ENCODE measurements at places on chromosomes 12 and 14. TPM values are rescaled to one million over a fixed set of nuclear protein-coding genes. Genes with fewer than 3 reads are reported as not detected.
A peak's percentile ranks its signal among the peaks of the same experiment; 100 is the strongest.

GRCh38 chr14:95832012-95832411, 44.6 kb upstream of the TUNAR start:
- H3K27ac ChIP-seq = no peak overlapping the region
- H3K4me3 ChIP-seq = no peak overlapping the region
- no peak for DNase-seq
- H3K4me1 ChIP-seq = no peaks in the 10 kb centered on the region

GRCh38 chr12:57000393-57000792, 6.0 kb downstream of the ZBTB39 start:
- H3K27me3 ChIP-seq = no peaks in the 10 kb centered on the region

DNA sequence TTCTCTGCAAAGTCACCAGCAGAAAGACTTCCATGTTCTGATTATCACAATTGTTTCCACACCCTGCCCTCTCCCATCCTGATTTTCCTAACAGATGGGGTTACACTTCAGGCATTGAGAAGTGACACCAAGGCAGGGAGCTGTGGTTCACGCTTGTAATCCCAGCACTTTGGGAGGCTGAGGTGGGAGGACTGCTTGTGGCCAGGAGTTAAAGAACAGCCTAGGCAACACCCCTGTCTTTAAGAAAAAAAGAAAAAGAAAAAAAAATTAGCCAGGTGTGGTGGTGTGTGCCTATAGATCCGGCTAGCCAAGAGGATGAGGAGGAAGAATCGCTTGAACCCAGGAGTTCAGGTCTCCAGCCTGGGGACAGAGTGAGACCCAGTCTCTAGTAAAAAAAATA, 5.2 kb downstream of the PPP1CC start:
- no peak for DNase-seq
- H3K4me3 ChIP-seq = no peak overlapping the region
- H3K27me3 ChIP-seq = no peaks in the 10 kb centered on the region
- no peaks in the 10 kb centered on the region for H3K36me3 ChIP-seq
- H3K4me1 ChIP-seq = peaks cover 26% of the 10 kb centered on the region
- no peak overlapping the region for H3K27ac ChIP-seq

The CDH24 gene
- total RNA-seq = 4.9 TPM

- no peaks in the 10 kb centered on the region for H3K36me3 ChIP-seq
- no peak for DNase-seq
- H3K4me3 ChIP-seq = no peak overlapping the region
- H3K27me3 ChIP-seq = no peaks in the 10 kb centered on the region
- H3K27ac ChIP-seq = no peak overlapping the region
- no peaks in the 10 kb centered on the region for H3K4me1 ChIP-seq
These were observed 212.4 kb upstream of the FLRT2 start for GRCh38 chr14:85317491-85318021.

- no peaks in the 10 kb centered on the region for H3K27me3 ChIP-seq
- H3K36me3 ChIP-seq = no peaks in the 10 kb centered on the region
- no peaks in the 10 kb centered on the region for H3K4me1 ChIP-seq
- no peak overlapping the region for H3K27ac ChIP-seq
- H3K4me3 ChIP-seq = no peak overlapping the region
These were observed 313.6 kb upstream of the LMO3 start for GRCh38 chr12:16919551-16919950.

The ZNF664 gene
- 58.6 TPM for total RNA-seq

- no peak overlapping the region for H3K27ac ChIP-seq
- no peak for DNase-seq
- H3K4me3 ChIP-seq = no peak overlapping the region
- H3K36me3 ChIP-seq = no peaks in the 10 kb centered on the region
- no peaks in the 10 kb centered on the region for H3K4me1 ChIP-seq
These were observed 672.4 kb upstream of the FLRT2 start for GRCh38 chr14:84857571-84857970.

The RASSF8 gene
- 60.3 TPM for total RNA-seq

The MUCL1 gene
- 1.1 TPM for total RNA-seq

The IQSEC3 gene
- 0.91 TPM for total RNA-seq

DNA sequence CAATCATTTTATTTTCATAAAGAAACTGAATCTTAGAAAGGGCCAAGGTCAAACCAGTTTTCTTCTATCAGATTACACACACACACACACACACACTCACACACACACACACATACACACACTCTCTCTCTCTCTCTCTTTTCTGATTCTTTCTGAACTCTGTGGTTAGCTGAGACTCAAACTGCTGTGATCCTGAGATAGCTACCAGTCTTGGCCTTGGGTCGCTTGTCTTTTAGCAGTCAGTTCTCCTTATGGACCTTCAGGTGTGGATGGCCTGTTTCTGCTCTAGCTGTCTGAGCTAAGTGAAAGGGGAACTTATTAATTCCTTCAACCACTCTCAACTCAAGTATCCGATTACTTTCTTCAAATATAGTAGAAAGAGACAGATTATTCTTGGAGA, 145.1 kb downstream of the GRIP1 start:
- no peaks in the 10 kb centered on the region for H3K27me3 ChIP-seq
- no peaks in the 10 kb centered on the region for H3K36me3 ChIP-seq
- DNase-seq = no peak
- no peak overlapping the region for H3K4me3 ChIP-seq
- H3K4me1 ChIP-seq = no peaks in the 10 kb centered on the region

- DNase-seq = no peak
- no peaks in the 10 kb centered on the region for H3K36me3 ChIP-seq
- H3K4me1 ChIP-seq = no peaks in the 10 kb centered on the region
- H3K4me3 ChIP-seq = no peak overlapping the region
These were observed 34.6 kb upstream of the NFKBIA start for GRCh38 chr14:35438910-35439713.

- no peaks in the 10 kb centered on the region for H3K27me3 ChIP-seq
- no peaks in the 10 kb centered on the region for H3K4me1 ChIP-seq
- no peaks in the 10 kb centered on the region for H3K36me3 ChIP-seq
- no peak for DNase-seq
- no peak overlapping the region for H3K4me3 ChIP-seq
- H3K27ac ChIP-seq = no peak overlapping the region
These were observed 6.1 kb downstream of the EDDM3B start for GRCh38 chr14:20774258-20774824.

The SMCO3 gene
- total RNA-seq = not detected

DNA sequence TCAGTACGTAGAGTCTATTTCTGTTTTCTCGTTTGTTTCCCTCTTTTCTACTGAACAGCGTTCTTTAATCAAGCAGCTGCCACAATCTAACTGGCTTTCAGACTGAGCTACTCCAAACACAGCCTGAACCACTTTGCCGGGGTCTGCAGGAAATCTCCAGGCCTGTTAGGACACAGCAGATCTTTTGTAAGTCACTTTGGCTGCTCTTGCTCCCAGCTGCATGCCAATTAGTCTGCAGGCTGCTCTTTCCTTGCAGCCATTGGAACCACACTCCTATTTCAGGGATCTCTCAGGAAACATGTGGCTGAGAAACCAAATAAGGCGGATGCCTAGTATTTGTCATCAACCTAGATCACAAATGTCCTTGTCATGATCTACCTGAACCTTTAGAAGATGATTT, 73.6 kb downstream of the TMTC1 start:
- H3K4me3 ChIP-seq = no peak overlapping the region
- peak overlapping the region; percentile 26 for H3K27ac ChIP-seq

DNA sequence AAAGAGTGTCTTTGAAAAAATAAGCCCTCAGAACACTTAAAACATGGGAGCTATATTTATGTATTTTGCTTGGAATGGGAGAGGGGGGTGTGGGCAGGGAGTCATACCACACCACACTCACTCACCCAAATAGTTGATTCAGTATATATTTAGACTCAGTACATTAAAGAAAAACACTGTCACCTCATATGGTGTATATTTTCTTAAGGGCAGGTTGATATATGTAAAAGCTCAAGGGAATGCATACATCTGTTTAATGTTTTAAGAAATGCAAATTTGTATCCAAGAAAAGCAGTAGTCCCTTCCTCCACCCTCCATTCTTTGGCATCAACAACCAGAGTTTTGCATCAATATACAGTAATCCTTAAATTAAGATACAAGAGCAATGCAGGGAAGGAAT, 1.4 kb downstream of the NFYB start:
- H3K4me1 ChIP-seq = peaks cover 8% of the 10 kb centered on the region
- H3K36me3 ChIP-seq = no peaks in the 10 kb centered on the region
- H3K27me3 ChIP-seq = no peaks in the 10 kb centered on the region
- H3K27ac ChIP-seq = no peak overlapping the region
- H3K4me3 ChIP-seq = peak overlapping the region; percentile 72
- no peak for DNase-seq

DNA sequence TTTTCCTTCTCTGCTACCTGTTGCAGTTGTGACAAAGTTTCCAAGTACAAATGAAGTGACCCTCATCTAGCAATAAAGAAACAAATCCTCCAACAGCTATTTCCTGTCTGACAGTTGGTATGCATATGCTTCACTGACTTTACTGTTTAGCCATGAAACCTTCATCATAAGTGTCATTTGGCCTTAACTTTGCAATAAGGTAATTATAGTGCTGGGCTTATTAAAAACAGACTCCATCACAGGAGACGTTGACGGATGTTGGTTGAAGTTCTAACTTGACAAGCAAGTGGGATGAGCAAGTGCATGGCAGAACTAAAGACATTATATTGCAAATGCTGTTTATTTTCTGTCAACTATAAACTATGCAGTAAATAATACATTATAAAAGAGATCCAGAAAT, 425.2 kb downstream of the RPS29 start:
- no peaks in the 10 kb centered on the region for H3K36me3 ChIP-seq
- no peaks in the 10 kb centered on the region for H3K4me1 ChIP-seq
- H3K27me3 ChIP-seq = no peaks in the 10 kb centered on the region
- no peak overlapping the region for H3K27ac ChIP-seq

The SLC6A13 gene
- total RNA-seq = 6.1 TPM

The AKAP5 gene
- total RNA-seq = 0.67 TPM

The NR4A1 gene
- 1,464 TPM for total RNA-seq

GRCh38 chr12:44674875-44675274, 201.2 kb downstream of the NELL2 start:
- H3K4me3 ChIP-seq = no peak overlapping the region
- no peaks in the 10 kb centered on the region for H3K36me3 ChIP-seq
- H3K27ac ChIP-seq = no peak overlapping the region
- no peak for DNase-seq
- H3K4me1 ChIP-seq = no peaks in the 10 kb centered on the region
- H3K27me3 ChIP-seq = no peaks in the 10 kb centered on the region

- no peak overlapping the region for H3K4me3 ChIP-seq
- no peaks in the 10 kb centered on the region for H3K27me3 ChIP-seq
- H3K27ac ChIP-seq = no peak overlapping the region
- no peak for DNase-seq
- H3K4me1 ChIP-seq = no peaks in the 10 kb centered on the region
- H3K36me3 ChIP-seq = no peaks in the 10 kb centered on the region
These were observed 31.7 kb upstream of the A2M start for GRCh38 chr12:9147461-9147860.

- no peak overlapping the region for H3K27ac ChIP-seq
- no peak overlapping the region for H3K4me3 ChIP-seq
- no peaks in the 10 kb centered on the region for H3K36me3 ChIP-seq
- no peaks in the 10 kb centered on the region for H3K27me3 ChIP-seq
- no peak for DNase-seq
- H3K4me1 ChIP-seq = no peaks in the 10 kb centered on the region
These were observed 391.3 kb upstream of the FOXG1 start for GRCh38 chr14:28375295-28375694.

DNA sequence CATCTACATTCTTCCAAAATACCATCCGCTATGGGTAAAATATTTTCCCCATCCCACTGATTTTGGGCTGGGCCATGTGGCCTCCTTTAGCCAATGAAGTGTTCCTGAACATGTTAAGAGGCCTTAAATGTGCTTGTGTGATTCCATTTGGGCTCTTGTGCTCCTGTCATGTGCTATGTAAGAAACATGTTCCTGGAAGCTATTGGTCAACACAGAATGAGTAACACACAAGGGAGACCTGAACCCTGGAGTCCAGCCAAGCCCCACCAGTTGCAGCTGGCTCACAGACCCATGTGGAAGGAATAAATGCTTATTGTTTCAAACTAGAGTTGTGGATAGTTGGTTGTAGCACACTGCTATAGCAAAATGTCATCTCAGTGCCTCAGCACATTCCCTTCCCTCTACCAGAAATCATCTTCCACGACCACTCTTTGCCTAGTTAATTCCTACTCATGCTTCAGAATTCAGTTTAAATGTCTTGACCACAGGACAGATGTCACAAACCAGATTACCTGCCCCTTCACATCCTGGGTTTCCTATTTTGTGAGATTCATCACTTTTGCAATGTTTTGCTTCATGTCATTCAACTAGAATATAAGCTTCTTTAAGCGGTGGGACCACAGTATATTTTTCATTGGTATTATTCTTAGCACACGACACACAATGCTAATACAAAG, 217.3 kb upstream of the EEA1 start:
- H3K4me1 ChIP-seq = no peaks in the 10 kb centered on the region
- DNase-seq = no peak
- H3K27me3 ChIP-seq = no peaks in the 10 kb centered on the region
- H3K4me3 ChIP-seq = no peak overlapping the region

- H3K36me3 ChIP-seq = no peaks in the 10 kb centered on the region
- no peaks in the 10 kb centered on the region for H3K27me3 ChIP-seq
- H3K4me3 ChIP-seq = no peak overlapping the region
- DNase-seq = no peak
These were observed 5.1 kb downstream of the C12orf56 start for GRCh38 chr12:64385468-64385867.

The SIRT4 gene
- total RNA-seq = 1.4 TPM

- H3K36me3 ChIP-seq = no peaks in the 10 kb centered on the region
- H3K4me3 ChIP-seq = no peak overlapping the region
- H3K27me3 ChIP-seq = no peaks in the 10 kb centered on the region
- no peak for DNase-seq
These were observed 117.7 kb downstream of the SPTSSA start for GRCh38 chr14:34344318-34344717.
